ENCODE measurements at places on chromosomes 1 and 21. TPM values are rescaled to one million over a fixed set of nuclear protein-coding genes. Genes with fewer than 3 reads are reported as not detected.

CREB3L4 gene
- polyA plus RNA-seq, result 10.5 TPM

AKNAD1 gene
- 1.0 TPM for polyA plus RNA-seq

TFF2 gene
- polyA plus RNA-seq, result not detected

DNAH14 gene
- polyA plus RNA-seq, result 4.8 TPM

KRTAP10-6 gene
- polyA plus RNA-seq, result not detected

DAB1 gene
- 2.3 TPM for polyA plus RNA-seq

SPATA17 gene
- 3.4 TPM for polyA plus RNA-seq

TTC39A gene
- polyA plus RNA-seq, result 4.7 TPM

PTPN14 gene
- polyA plus RNA-seq, result 11.2 TPM

DCDC2B gene
- polyA plus RNA-seq, result 1.1 TPM

HAO2 gene
- polyA plus RNA-seq, result 0.15 TPM

NT5C1A gene
- 4.2 TPM for polyA plus RNA-seq

GLIS1 gene
- polyA plus RNA-seq, result 0.04 TPM

Data from muscle of leg (tissue), 16 donors.